ENCODE measurements at places on chromosomes 6 and 20.

DNA sequence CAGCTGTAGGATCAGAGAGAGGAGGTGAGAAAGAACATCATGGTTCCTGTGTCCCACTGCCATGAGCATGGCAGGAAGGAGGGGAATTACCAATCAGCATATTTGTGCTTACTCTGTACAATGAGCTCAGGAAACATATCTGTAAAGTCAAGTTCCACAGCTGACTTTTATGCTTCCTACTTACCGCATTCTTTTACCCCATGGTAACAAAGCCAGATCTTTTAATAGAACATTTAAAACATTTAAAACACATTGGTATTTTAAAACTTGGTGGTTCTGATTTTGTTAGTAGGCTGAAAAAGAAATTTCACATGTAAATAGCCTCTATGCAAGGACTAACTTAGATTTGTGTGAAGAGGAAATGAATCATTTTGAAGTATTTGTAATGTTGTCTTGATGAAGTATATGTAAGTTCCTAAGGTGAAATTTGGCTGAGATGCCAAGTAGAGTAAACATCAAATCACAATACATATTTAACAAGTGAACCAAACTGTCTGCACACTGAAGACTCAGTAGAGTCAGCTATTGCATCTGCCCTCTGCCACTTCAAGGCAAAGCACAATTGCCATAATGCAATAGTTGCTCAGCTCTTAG is 114.7 kb downstream of the GJA10 start:
- DNase-seq, result no peak

GRCh38 chr6:26272171-26272637 is 92.8 kb upstream of the BTN3A2 start:
- DNase-seq, result no peak

DNA sequence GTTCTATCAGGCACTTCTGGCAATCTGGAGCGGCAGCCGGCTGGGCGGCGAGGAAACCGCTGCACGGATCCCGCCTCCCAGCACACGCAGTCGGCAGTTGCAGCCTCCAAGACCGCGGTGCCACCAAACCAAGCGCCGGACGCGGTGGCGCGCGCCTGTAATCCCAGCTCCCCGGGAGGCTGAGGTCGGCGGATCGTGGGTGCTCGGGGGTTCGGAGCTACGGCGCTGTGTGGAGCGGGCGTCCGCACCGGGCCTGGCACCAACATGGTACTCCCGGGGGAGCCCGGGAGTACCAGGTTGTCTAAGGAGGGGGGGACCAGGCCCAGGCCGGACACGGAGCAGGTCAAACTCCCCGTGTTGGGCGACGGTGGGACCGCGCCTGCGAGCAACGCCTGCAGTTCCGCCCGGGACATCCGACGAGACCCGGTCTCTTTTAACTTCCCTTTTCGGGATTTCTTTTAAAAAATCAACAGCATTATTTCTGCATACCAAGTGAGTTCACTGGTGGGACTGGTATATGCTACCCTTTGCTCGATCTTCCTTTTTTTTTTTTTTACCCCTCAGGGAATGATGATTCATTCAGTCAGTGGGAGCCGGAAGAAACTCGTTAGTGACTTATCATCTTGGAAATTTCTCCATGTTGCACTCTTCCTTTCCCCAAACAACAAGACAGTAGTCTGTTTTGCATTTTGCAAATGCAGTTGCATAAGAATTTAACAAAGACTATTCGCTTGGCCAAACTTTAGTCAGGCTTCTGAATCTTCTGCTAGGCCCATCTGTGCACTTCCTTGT is 27.6 kb downstream of the ZNF311 start:
- no peak for DNase-seq

DNA sequence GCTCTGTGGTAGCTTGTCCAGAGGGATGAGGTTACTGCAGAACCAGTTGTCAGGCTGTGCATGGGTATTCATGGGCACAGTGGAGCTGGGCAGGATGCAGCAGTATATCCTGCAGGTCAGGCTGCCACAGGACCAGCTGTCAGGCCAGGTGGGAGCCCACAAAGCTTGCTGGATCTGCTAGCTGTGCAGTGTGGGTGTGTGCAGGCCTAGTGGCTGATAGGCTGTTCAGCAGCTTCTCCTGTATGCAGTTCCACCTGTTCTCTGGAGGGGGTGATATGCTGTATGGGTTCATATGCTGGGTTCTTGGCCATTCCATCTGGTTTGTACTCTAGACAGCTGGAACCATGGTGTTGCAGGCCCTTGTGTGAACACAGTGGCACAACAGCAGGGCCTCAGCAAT is 40.6 kb upstream of the TPD52L1 start:
- no peak for DNase-seq

DNA sequence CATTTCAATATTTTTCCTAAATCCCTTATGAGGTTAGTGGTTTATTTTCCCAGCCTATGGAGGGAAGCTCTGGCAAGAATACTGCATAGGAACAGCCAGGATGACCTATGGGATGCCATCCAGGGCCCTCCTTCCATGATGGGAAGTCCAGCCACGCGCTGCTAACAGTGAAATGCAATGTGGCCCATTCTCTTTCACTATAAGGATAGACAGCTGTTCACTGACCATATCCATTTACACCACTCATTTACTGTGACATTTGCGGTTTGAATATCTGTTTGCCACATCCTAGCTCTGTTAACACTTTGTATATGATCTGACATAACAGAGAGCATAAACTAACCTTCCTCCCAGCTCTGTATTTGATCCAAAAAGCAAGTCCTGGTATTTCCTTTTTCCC is 471.7 kb downstream of the CBLN4 start:
- no peak for DNase-seq

DNA sequence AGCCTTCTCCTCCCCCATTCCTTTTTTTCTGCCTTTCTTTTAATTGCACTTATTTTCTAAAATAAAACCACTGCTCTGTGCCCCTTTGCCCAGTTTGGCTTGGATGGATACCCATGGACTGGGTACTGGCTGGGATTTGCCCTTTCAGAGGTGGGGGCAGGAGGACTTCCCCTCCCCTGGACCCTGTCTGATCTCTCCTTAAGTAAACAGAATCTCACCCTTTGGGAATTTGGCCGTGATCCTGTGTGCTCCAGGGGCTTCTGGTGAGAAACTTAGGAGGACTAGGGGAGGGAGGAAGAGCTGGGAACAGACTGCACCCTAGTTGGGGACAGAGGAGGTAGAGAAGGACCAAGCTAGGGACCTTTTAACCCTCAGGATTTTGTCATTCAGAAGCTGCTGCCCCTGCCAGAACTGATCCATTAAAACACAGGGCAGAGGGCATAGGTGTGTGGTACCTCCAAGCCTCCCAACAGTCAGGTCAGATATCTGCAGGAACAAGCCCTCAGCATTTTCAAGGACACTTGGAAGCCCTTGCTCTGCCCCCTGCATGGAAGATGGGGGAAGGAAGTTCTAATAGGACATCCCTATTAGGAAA is 7.3 kb downstream of the FOXP4 start:
- DNase-seq, result no peak

DNA sequence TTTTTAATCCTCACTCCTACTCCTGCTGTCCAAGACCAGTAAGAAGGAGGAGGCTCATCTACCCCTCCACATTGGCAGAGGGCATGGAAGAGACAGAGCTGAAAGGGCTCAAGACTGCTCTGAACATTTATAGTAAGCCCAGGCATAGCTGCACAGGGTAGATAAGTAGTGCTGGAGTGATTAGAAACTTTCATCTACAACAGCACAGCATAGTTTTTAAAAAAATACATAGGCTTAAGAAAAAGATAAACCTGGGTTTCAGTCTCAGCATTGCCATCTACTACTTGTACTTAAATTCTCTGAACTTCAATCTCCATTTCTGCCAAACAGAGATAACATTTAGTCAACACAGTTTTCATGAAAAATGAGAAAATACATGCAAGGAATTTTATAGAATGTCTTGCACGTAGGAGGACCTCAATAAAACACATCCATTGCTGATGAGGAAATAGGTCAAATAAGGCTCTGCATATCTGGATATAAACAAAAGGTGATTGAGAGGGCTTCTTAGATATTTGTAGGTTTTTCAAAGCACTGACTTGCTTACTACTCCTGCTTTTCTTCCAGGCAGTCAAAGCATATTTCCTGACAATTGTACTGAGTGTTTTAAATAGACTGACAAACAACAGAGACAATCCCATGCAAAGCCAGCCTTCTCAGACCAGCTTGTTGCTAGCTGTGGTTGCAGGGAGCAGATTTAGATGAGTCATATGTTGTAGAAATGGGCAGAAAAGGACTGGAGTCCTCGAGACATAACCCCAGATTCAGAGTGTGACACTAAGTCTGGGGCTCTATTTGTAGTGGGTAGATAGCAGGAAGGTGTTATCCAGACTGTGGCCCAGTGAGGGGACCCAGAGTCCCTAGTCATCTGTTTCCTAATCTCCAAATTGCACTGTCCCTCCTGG is 107.4 kb upstream of the TAB2 start:
- DNase-seq, result peak; percentile 15

GRCh38 chr6:146194434-146194833 is 165.6 kb downstream of the GRM1 start:
- no peak for DNase-seq

GRCh38 chr20:9440892-9441291 is 73.5 kb upstream of the LAMP5 start:
- no peak for DNase-seq

- DNase-seq, result no peak
Observed at GRCh38 chr20:38119446-38119845, 45.6 kb downstream of the TGM2 start.

GRCh38 chr6:30903236-30903635 is 4.8 kb upstream of the GTF2H4 start:
- no peak for DNase-seq

- DNase-seq, result no peak
Observed at GRCh38 chr20:37518606-37519507, 2.2 kb upstream of the NNAT start.

DNA sequence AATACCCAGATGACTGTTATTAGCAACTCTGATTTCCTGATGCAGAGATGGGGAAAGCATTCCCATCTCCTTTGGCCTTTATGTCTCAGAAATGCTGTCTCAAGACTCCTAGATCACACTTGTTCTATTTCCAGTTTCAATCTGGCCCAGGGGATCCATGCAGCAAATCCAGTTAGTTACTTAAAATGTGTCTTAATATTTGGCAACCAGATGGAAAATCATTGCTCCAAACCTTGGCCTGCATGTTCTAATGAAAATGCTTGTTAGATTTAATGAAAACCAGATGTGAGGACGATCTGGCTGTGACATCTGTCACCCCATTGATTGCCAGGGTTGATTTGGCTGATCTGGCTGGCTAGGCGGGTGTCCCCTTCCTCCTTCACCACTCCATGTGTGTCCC is 125.2 kb downstream of the TSHZ2 start:
- DNase-seq, result no peak

- no peak for DNase-seq
Observed at GRCh38 chr6:156348424-156348823, 428.8 kb upstream of the ARID1B start.

DNA sequence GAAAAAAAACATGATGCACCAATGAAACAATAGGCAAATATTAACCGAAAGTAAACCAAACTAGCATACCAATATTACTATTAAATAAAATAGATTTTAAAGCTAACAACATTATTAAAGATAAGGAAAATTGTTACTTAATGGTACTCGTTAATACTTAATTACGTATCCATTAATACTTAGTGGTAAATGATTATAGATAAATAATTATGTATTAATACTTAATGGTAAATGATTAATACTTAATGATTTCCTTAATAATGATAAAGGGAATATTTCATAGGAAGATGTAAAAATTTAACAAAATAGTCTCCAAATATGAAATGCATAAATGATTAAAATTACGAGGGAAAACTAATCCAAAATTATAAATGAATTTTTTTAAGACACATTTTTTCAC is 278.9 kb downstream of the PHACTR1 start:
- no peak for DNase-seq

- no peak for DNase-seq
Observed at GRCh38 chr6:26131618-26132017, 44.4 kb downstream of the HFE start.

GRCh38 chr6:42276034-42276890 is 58.6 kb upstream of the MRPS10 start:
- DNase-seq, result no peak

GRCh38 chr6:144383336-144383735 is 98.2 kb downstream of the UTRN start:
- DNase-seq, result no peak

DNA sequence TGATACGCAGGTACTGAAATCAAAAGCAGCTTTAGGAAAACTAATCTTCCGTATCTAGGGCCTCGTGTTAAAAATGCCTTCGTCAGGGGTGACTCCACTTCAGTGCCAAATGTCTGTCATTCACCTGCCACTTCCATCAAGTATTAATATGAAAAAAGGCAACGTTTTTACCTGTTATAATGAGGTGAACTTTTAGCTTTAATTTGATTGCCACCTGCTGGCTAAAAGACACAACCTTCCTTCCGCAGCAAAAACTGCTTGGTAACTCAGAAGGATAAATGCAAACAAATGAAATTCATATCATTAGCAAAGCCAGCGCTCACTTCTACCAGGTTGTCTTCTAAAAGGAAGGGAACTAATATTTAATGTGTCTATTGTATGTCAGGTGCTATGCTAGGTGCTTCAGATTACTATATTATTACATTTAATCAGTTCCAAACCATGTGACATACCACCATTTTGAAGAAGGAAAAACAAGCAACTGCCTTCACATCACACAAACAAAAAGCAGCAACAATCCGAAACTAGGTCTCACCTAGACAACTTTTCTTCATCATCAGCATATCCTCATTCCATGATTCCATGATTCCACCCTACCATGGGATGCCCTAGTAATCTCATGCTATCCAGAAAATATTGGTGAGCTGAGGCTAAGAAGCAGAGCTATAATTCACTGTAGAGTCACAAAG is 20.6 kb upstream of the ARHGAP18 start:
- DNase-seq, result no peak

- no peak for DNase-seq
Observed at GRCh38 chr6:35141007-35141655, at the start of gene TCP11. TCP11 (minus strand) TSS chr6:35141339; CDS start chr6:35140870, 469 bp downstream.

- DNase-seq, result no peak
Observed at GRCh38 chr6:135002974-135003703, 51.5 kb downstream of the HBS1L start.

DNA sequence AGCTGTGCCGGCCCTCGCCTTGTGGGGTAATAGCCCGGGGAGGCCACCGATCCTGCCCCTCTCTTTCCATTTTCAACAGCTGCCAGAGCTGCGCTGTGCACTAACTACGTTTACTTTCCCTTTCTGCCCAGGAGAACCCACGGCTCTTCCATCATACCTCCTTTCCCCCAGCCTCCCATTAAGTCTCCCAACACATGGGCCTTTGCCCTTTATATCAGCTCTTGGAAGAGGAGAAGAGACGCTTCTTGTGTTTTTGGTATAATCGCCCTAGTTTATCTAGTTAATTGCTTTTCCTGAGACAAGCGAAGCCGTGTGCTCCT is 637 bp downstream of the UBR2 start:
- DNase-seq, result no peak
